ENCODE measurements at places on chromosomes 2 and 18.

- DNase-seq: no peak
Measured at GRCh38 chr2:218145124-218145523, 19.3 kb downstream of the CXCR2 start.

DNA sequence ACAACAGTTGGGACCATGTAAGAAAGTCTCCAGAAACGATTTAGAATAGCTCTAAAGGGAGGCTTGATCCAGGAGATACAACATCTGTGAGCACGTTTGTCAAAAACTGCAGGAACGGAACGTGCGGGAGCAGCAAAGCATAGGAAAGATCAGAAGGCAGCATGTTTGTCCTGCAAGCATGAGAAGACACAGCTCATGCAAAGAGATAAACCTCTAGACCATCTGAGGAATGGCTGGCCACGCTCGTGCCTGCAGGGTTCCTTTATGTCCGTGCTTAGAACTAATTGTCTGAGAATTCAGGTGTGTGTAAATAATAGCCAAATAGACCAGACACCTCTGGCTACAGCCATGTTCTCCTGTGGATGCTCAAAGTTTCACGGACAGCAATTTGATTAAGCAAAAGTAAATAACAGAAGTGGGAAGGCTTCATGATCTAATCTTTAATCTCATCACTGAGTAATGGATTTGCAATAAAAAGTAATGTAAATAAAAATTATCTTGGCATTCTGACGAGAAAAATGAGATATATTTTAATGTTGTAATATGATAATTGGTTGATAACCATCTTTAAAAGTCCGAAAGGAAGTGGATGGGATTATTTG lies 534.8 kb upstream of the CDH7 start:
- no peak for DNase-seq

GRCh38 chr2:173087793-173088496 lies 12.3 kb downstream of the MAP3K20 start:
- DNase-seq: no peak

DNA sequence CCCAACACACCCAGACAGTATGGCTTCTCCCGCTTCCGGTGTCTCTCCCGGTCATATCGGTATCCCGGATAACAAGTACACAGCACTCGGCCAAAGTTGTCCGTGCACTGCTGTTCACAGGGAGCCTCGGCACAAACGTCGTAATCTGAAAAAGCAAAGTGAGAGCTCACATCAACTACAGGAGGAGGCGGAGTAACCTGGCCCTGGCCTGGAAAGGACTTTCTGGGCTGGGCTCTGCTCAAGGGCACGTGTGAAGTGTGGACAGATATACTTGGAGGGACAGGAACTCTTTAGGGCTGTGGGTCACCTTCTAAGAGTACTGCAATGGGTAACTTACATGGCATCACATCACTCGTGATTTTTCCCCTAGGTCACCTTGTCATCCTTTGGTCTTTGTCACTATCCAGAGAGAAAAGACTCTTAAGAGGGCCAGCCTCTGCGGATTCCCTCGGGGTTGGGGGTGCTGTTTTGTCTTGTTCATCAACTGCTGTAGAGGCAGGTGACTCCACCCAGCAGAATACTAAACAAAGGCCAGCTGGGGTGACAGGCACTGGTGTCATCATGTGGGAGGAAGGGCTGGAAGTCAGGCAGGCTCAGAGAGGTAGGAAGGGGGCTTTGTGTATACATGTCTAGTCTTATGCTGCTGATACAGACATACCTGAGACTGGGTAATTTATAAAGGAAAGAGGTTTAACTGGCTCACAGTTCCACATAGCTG lies 110.6 kb upstream of the LMAN1 start:
- no peak for DNase-seq

DNA sequence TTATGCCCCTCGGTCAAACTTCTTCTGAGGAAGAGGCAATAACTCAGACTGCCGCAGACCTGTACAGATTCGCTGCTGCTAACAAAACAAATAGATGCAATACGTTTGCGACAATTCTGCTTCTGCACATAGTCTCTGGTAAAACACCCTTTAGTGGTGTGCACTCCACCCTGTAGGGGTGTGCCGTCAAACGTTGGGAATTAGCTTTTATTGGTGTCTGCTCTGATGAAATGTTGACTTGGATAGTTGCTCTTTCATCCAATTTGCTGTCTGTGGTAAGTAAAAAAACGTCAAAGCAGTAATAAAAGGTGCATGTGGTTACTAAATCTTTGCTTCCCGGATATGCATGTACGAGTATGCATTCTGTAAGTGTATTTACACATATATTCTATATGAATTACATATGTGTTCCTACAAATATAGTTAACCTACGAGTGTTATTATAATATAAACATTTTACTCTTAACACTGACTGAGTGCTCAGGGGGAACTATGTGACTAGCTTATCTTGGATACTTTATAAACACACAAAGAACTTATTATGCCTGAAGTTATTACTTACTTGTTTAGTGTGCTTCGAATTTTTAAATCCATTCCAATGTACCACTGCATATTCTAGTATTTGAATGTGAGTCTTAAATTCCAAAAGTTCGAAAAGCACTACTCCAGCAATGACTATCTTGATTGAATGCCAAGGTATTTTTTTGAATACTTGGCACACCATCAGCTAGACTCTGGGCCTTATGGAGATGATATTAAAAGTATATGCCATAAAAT lies 610.2 kb downstream of the ZEB2 start:
- no peak for DNase-seq

GRCh38 chr18:7198326-7198725 lies 32.6 kb upstream of the LRRC30 start:
- no peak for DNase-seq

DNA sequence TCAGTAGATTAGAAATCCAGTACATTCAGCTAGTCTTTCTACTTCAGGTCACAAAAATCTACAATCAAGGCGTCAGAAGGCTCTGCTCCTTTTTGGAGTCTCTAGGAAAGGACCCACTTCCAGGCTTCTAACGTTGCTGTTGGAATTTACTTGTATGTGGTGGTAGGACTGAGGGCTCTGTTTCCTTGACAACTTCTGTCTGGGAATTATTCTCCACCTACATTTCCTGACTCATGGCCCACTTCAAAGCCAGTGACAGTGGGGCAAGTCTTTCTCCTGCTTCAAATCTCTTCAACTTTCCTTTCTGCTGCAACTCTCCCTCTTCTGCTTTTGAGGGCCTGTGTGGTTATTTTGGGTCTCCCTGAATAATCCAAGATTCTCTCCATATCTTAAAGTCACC lies 10.4 kb upstream of the TMX3 start:
- DNase-seq: no peak

GRCh38 chr2:127411653-127412369 lies 6.4 kb upstream of the PROC start:
- no peak for DNase-seq

GRCh38 chr2:139885921-139886498 lies 1105.8 kb upstream of the NXPH2 start:
- no peak for DNase-seq

- DNase-seq: no peak
Measured at GRCh38 chr18:44893966-44894365, 213.3 kb downstream of the SETBP1 start.

DNA sequence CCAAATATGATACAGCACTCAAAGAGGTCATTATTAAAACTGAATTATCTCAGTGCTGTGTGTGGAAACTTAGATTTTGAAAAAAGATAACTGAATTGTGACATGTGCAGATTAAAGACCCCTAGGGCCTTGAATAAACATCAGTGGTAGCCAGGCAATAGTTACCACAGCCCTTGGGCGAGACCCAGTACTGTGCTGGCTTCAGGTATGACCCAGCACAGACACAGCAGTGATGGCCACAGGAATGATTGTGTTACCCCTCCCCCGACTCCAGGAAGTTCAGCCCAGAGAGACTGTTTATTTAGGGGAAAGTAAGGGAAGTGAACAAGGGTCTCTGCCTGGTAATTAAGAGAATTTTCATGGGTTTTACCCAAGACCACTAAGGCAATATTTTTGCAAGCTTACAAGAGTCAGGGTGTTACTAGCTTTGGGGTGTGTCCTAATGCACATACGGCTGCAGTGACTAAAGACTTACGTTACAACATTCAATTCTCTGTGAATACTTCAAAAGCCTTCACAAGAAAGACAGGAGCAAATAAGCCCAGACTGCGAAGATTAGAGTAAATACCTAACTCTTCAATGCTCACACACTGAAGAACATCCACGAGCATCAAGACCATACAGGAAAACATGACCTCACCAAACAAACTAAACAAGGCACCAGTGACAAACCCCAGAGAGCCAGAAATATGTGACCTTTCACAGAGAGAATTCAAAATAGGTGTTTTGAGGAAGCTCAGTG lies 28.2 kb upstream of the ITGAV start:
- DNase-seq: no peak

- DNase-seq: no peak
Measured at GRCh38 chr18:22015156-22015555, 154.2 kb upstream of the GATA6 start.

GRCh38 chr2:72127401-72128058 lies 20.1 kb downstream of the CYP26B1 start:
- no peak for DNase-seq

DNA sequence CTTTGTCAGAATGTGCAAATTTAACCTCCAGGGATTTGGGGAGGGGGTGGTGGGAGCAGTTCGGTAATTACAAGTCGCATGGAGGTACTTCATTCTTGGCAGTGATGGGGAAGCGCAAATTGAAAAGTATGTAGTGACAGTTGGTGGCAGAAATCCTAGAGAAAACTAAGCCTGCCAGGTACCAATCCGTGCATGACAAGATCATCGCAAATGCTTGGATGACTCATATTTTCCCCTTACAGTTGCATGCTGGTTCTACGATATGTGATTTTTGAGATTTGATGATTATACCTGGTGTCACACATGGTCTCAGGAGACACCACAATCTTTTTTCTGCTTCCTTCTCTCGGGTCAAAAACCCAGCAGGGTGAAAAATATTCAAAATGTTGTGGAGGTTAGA lies 479.7 kb upstream of the ID2 start:
- DNase-seq: no peak

DNA sequence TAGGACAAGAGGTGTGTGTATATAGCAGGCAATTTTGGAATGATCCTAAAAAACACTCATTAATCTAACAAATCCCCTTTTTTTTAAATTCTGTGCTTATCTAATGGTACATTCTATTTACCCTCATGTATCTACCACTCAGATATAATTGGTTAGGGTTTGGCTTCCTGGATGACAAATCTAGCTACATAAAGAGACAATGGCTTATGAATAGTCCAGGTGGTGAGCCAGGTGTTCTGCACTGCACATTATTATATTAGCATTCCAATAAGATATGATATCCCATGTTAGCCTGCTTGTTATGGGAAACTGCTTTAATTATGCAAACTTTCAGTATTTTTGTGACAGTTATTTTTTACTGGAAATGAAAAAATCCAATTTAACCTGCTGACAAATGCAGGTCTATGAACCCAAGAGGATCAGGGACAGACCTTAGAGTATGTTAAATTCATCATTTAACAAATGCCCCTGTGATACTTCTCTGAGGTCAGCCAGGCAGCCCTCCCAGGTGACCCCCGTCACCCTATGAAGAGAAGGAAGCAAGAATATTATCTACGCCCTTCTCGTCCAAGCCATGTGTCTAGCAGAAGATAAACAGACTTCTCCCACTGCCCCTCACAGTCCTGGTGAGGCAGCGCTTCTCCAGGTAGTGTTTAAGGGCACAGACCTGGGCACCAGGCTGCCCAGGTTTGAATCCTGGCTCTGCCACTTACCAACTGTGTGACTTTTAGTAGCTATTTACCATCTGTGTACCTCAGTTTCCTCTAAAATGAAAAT lies 83.0 kb downstream of the ADD2 start:
- DNase-seq: no peak

GRCh38 chr18:70636991-70637390 lies 348.1 kb downstream of the SOCS6 start:
- DNase-seq: no peak

DNA sequence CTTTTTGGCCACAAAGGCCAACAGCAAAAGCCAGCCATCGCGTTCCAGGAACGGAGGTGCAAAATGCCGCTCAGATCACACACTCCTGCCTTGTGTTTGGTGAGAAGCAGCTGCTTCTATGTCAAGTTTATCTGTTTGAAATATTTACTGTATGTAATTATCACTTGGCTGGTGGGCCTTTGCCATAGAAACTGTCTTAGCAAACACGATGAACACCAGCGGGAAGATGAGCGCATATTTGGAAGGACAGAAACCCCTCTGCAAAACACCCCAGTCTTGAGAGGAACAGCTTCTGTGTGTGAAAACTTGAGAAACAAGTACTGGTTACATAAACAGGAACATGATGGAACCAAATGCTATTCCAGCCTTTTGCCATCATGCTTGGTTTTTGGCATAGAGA lies 59.7 kb downstream of the SCG2 start:
- no peak for DNase-seq

DNA sequence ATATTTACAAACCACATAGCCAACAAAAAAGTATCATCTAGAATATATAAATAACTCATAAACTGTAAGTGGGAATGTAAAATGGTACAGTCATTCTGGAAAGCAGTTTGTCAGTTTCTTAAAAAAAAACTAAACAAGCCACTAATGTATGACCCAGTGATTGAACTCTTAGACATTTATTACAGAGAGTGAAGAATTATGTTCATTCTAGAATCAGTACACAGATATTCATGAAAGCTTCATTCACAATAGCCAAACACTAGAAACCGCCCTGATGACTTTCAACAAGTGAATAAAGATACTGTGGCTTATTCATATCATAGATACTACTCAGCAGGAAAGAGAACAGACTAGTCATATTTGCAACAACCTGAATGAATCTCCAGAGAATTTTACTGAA lies 1541.5 kb downstream of the LRP1B start:
- no peak for DNase-seq

DNA sequence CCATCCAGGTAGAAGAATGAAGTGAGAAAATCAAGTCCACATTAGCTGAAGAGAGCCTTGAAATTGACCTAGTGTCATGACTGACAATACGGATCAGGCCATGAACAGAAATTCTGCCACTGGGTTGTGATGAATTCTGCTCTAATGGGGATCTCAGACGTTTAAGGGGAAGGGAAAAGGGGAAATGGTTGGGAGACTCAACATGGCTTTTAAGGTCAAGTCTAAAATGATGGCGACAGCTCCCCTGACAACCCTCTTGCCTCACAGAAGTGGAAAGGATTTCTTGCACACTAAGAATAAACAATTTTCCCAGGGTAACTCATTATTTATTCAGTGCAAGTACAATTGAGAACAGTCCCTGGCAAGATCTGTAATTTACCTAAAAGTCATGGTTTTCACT lies 302.5 kb upstream of the ACVR2A start:
- no peak for DNase-seq

DNA sequence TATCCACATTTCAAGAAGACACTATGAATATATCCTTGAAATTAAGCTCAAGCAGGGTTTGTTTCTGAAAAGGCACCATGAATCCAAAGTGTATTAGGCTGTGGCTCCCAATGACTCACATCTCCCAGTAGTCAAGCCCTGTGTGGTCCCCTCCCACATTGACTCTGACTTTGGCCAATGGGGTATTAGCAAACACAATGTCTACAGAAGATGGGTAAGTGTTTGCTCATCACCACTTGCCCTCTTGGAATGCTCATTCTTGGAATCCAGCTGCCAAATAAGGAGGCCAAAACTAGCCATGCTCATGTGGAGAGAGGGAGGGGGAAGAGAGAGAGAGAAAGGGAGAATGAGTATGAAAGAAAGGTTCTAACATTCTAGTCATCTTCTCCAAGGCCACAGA lies 490.0 kb downstream of the TXNL1 start:
- no peak for DNase-seq

- DNase-seq: no peak
Measured at GRCh38 chr2:168603439-168603961, 147.4 kb downstream of the CERS6 start.

GRCh38 chr2:27171351-27171848 lies 22.6 kb downstream of the TCF23 start:
- no peak for DNase-seq

- DNase-seq: no peak
Measured at GRCh38 chr2:190169221-190170072, 106.9 kb upstream of the MSTN start.

- no peak for DNase-seq
Measured at GRCh38 chr2:188369365-188369764, 77.7 kb downstream of the GULP1 start.

Data from stimulated activated CD8-positive, alpha-beta memory T cell treated with anti-CD3 and anti-CD28 coated beads, Interleukin-15, amount 100 ng/mL, for 4 hours (primary cell).